Left lobe of liver (tissue), 2 donors: ENCODE measurements at places on chromosomes 7 and 10. TPM values are rescaled to one million over a fixed set of nuclear protein-coding genes. Genes with fewer than 3 reads are reported as not detected.
A peak's percentile ranks its signal among the peaks of the same experiment; 100 is the strongest.

IFIT1 gene
- total RNA-seq = 9.6 TPM

GDF2 gene
- 7.2 TPM for total RNA-seq

OR6V1 gene
- not detected for total RNA-seq

PHKG1 gene
- total RNA-seq = 0.78 TPM

RPEL1 gene
- total RNA-seq = not detected

CNNM1 gene
- total RNA-seq = 0.08 TPM

ARMC3 gene
- not detected for total RNA-seq

NPTX2 gene
- total RNA-seq = 0.38 TPM

PRKAR1B gene
- 7.0 TPM for total RNA-seq

EN2 gene
- total RNA-seq = not detected

TUBAL3 gene
- not detected for total RNA-seq

FAM25G gene
- total RNA-seq = not detected

DGKB gene
- 0.33 TPM for total RNA-seq

INMT gene
- 21.5 TPM for total RNA-seq

DNA sequence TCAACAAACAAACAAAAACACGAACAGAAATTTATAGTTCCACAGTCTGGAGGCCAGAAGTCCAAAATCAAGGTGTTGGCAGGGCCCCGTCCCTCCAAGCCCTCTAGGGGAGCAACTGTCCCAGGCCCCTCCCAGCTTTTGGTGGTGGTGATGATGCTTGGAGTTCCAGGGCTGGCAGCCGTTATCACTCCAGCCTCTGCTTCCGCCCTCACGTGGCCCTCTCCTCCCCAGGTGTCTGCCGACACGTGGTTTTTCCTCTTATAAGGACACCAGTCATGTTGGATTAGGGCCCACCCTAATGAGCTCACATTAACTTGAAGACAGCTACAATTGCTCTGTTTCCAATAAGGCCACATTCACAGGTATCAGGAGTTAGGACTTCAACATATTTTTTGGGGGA, 49.7 kb downstream of the MICALL2 start:
- no peak for DNase-seq

- no peak for DNase-seq
Observed at GRCh38 chr10:10642751-10643150, 374.9 kb upstream of the CELF2 start.

DNA sequence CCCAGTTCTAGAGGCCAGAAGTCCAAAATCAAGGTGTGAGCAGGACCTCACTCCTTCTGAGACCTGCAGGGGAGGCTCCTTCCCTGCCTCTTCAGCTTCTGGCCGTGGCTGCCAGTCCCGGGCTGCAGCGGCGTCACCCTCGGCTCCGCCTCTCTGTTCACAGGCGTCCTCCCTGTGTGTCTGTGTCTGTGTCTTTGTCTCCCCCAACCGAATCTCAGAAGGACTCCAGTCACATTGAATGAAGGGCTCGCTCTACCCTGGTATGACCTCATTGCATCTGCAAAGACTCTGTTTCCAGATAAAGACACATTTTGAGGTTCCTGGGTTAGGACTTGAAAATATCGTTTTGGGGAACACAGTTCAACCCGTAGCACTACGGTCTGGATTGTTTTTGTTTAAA, 33.1 kb upstream of the GALNT11 start:
- DNase-seq = peak; percentile 49

- peak; percentile 70 for DNase-seq
Observed at GRCh38 chr10:4663162-4663992, 162.6 kb upstream of the AKR1E2 start.

- DNase-seq = peak; percentile 80
Observed at GRCh38 chr10:131980761-131981428, 828 bp downstream of the BNIP3 start.

GRCh38 chr7:100370746-100371145, 2.5 kb upstream of the PILRA start:
- no peak for DNase-seq

DNA sequence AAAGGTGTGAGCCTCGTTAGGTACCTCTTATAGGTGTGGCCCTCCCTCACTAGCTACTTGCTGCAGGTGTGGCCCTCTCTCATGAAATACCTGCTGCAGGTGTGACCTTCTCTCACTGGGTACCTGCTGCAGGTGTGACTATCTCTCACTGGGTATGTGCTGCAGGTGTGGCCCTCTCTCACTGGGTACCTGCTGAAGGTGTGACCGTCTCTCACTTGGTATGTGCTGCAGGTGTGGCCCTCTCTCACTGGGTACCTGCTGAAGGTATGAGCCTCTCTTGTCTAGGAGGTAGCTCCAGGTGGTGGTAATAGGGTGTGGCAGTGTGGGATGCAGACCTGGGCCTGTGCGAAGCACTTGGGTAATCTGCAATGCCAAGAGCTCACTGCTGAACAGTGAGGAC, 170.7 kb upstream of the PLPP4 start:
- no peak for DNase-seq

DNA sequence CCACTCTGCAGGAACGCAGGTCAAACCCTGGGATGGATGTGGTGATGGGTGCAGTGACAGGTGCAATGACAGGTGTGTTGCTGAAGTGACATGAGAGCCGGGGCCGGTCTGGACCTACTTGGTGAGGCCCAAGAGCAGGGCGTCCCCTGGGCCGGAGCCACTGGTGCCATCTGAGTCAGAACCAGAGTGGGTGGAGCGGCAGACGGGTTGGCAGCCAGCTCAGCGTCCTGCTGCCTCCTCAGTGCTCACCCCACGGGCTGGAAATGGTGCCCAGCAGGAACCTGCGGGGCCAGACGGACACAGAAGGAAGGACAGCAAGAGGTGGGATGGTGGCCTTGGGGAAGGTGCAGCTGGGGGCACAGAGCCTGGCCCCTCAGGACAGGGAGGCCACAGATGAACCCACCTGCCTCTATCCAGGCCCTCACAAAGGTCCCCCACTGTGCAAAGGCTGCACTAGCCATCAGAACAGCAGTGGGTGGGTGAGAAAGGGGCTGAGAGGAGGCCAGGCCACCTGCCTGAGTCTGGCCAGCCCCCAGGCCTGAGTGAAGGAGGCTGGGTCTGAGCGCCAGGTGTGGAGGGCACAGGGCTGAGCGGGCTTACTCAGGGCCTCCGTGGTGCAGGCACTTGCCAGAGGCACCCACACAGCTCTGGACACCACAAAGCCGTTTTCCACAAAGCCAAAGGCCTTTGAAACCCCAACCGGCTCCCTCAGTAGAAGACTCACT, 129.0 kb upstream of the PPP2R2D start:
- DNase-seq = no peak

DNA sequence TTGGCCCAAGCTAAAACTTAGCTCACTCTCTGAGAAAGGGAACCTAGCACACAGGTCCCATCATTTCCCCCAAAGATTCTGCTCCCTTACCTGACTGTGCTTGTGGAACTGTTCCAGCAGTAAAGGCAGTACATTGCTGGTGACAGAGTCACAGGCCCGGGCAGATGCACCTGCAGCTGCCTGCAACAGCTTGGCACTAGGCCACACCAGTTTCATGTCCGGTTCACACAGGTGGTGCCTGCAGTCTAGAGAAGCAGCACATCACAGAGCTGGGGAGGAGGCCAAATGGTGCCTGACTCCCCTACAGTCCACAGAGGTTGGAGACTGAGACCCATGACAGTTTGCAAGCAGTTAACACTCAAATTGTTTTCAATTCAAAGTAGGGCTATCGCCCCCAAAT, 22.2 kb downstream of the ZDHHC16 start:
- DNase-seq = no peak

DNA sequence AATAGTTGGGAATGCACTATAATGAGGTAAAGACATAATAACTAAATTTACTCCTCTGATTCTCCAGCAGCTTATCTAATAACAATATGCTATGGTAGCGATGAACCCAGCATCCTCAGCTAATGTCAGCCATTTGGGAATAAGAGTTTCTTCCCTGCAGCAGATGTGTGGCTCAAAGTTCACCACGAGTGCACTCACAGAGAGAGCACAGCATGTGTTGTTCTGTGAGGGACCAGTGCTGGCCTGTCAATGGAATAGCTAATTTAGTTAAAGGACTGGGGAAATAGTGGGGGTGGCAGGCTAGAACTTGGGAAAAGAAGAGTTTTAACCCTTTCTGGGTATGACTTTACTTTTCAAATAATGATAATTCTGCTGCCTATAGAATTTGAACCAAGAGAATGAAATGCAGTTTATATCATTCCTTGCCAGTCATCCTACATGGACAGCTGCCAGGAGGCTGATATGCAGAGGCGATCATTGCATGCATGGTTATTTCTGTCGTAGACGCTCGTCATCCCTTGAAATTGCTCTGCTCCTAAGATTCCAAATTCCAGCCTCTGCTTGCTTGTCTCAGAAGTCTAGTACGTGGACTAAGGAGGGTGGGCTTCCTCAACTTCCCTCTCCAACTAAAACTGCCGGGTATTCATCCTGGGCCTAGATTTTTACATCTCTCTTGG, 355.6 kb downstream of the RNLS start:
- DNase-seq = no peak

DNA sequence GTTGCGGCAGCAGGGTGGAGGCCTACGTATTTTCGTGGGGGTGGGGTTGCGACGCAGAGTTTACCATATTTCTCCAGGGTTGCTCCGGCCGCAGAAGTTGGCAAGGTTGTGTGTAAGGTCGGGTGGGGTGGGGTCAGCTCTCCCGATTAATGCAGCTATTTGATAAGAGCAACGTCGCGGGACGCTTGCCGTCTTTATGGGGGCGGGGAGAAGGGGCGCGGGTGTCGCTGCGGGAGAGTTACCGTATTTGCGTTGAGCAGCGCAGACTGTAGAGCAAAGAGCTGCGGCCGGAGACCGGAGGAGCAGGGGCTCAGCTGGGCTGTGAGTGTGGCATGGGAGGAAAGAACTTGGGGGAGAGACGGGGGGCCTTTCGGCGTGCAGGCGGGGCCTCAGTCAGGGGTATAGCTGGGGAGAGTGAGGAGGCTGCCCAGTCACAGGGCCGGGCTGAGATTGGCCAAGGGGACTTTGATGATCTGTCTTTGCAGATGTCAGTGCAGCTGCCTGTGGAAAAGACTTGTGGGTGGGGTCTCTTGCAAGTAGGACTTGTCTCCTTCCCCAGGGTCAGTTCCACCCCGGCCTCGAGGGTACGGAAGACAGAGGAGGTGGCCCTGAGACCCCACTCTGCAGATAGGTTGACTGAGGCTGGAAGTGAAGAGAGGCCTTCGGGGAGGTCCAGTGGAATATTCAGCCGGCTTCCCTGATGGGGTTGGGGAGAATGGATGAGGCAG, 26.6 kb downstream of the ZNF775 start:
- DNase-seq = no peak

GRCh38 chr10:80473692-80474596, 19.8 kb downstream of the TSPAN14 start:
- no peak for DNase-seq

DNA sequence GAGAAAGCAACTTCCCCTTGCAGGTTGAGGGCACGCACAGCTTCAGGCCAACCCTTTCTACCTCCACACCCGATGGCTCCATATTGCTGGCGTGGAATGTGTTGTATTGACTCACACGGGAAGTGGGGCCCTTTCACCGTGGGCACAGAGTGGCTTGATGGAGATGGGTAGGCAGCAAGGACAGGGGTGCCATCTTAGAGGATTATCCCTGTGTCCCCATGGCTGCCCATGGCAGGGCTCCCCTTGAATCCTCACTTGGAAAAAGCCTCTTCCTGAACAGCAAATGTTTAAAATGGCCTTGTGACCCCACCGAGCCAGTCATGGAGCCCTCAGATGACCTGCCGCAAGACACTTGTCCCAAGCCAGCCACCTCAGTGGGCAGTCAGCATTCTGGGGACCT, 31.2 kb downstream of the CXCL12 start:
- DNase-seq = no peak

DNA sequence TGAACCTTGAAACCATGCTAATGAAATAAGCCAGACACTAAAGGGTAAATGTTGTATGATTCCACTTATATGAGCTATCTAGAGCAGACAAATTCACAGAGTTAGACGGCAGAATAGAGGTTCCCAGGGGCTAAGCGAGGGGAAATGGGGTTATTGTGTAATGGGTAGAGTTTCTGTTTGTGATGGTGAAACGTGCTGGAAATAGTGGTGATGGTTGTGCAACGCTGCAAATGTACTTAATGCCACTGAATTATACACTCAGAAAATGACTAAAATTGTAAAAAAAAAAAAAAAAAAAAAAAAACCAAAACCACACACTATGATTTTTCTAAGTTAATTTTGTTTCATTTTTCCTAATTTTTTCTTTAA, 30.0 kb downstream of the SFXN4 start:
- DNase-seq = peak; percentile 69

GRCh38 chr7:129807863-129808262, 144.9 kb downstream of the UBE2H start:
- no peak for DNase-seq

DNA sequence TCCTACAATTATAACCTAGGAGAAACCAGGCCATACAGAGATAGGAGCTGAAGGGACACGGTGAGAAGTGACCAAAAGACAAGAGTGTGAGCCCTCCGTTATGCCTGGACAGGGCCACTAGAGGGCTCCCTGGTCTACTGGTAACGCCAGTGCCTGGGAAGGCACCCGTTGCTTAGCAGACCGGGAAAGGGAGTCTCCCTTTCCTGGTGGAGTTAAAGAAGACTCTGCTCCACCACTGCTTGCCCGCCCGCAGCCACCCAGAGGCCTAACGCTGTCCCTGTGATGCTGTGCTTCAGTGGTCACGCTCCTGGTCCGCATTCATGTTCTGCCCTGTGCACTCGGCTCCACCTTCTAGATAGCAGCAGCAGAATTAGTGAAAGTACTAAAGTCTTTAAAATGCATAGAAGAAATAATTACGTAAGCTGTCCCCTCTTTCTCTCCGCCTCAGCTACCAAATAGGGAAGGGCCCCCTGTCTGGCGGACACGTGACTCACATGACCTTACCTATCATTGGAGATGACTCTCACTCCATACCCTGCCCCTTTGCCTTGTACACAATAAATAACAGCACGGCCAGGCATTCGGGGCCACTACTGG, 34.8 kb downstream of the GRID2IP start:
- DNase-seq = peak; percentile 82

- peak; percentile 69 for DNase-seq
Observed at GRCh38 chr7:134368851-134369544, 52.3 kb upstream of the SLC35B4 start.

- no peak for DNase-seq
Observed at GRCh38 chr10:79937701-79938151, 11.2 kb downstream of the SFTPD start.

GRCh38 chr10:69104994-69105790, 17.3 kb downstream of the SRGN start:
- peak; percentile 7 for DNase-seq

DNA sequence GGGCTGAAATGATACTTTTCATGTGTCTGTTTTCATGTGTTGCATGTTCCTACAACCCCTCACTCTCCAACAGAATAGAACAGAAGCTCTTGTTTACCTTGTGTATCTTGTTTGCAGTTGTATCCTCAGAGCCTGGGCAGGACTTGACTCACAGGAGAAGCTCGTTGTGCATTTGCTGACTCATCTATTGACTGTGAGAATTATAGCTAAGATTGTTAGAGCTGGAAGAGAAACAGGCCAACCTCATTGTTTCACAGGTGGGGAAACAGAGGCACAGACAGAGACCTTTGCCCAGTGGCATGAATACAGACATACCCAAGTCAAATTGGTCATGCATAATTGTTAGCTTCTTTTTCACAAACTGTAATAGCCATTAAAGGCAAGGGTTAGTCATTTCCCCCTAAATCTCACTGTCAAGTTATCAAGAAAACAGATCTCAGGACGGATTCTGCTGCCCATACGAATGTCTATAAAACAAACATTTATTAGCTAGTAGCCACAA, 4.6 kb upstream of the TSPAN15 start:
- DNase-seq = no peak

GRCh38 chr7:84231157-84231556, 36.6 kb upstream of the SEMA3A start:
- DNase-seq = no peak
